BE2C (cell line): ENCODE measurements at places on chromosomes 1 and 21.

DNA sequence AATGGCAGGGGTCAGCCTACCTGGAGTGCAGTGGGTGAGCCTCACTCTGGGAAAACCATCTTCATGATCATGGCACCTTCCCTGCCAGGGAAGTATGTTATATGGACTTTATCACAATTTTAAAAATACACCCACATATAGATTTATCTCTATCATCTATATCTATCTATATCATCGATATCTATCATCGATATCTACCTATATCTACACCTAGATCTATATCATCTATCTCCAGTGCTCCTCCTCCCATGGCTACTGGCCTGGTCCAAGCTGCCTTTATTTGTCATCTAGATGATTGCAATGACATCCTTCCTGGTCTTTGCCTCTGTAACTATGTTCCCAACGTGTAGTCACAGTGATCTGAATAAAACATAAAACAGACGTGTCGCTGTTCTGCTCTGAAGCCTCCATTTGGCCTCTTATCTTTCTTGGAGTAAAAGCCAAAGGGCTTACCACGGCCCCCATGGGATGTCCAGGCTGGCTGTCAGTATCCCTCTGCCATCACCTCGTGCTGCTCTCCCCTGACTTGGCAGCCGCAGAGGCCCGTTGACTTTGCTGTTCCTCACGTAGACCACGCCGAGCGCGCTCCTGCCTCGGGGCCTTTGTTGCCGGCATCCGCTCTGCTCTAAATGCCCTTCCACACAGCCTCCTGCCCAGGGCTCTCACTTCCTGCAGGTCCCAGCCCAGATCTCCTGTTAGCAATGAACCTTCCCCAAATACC, 20.6 kb upstream of the KIF26B start:
- peak; percentile 94 for DNase-seq

DNA sequence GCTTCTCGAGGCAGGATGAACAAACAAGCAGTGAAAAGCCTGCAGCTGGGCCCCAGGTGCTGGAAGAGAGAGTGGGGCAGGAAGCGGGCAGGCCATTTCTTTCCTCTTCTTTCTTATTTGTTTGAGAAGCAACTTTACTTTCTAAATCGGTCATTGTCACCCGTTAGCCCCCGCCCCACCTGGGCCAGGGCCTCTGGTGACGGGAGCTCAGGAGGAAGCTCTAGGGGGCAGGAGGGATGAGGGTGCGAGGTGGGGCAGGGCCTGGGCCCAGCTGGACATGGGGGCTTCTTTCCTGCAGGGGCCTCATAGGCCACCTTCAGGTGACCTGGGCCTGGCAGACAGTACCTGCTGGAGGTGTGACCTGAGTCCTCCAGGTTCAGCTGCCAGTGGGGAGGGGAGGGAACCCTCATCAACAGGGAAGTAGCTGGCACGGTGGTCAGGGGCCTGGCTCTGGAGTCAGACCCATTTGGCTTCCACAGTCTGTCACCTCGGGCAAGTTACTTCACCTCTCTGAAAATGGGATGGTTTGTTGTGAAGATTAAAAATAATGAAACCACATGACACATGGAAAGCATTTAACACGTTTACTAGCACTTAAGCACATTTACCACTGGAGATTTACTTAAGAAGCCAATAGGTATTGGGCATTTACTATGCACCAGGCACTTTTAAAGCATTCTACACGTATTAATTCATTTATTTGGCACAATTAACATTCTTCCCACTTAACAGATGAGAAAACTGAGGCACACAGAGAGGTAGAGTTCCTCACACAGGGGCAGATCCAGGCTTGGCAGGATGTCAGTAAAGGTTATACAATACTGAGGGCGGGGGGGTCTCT, 54.1 kb upstream of the ID3 start:
- DNase-seq, result no peak

DNA sequence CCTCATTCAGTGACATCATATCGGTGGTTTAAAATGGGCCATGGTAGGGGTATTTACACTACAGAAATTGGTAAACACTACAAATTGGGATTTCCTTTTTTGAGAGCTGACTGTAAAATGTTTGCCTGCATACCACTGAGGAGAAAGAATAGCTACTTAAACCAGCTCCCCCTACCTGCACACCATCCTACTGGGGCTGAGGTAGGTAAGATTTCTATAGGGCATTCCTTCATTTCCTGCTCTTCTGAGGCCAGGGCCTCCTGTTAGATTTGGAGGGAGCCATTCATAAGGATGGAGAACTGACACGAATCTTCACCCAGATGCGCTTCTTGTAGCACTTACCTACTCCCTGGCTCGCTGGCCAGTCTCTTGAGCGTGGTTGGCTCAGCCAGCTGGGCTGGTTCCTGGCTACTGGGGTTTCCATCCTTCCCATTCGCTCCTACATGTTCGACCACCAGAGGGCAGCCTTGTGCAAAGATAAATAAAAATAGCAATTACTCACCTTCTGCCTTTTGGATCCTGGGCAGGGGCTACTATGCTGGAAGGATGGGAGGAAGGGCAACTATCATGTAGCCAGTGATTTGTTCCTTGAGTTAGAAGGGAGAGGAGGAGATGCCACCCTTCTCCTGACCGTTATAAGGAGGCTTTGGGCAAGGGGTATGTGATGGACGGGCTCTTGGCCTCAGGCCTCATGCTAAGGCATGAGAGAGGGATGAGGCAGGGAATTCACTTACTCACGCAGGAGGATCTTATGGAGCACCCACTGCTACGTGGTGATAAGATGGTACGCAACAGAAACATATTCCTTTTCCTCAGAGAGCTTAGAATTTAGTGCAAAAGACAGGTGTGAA, 10.7 kb downstream of the OPTC start:
- DNase-seq, result peak; percentile 84

DNA sequence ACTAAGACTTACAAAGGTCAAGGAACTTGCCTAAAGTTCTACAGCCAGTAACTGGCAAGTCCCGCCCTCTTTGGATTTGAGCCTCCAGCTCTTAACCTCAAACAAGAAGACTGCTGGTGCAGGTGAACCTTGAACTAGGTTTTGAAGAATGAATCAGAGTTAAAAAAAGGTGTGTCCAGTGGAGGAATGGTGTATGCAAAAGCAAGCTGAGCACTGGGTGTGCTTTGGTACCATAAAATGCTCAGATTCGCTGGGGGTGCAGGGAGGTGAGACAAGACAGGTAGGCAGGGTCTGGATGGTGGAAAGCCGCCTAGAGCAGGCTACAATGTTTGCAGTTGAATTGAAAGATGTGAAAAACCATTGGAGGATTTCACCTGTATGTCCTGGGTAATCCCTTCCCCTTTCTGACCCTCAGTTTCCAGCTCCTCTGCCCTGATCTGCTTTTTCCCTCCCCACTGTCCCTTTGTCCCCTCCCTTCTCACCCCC, 39.8 kb downstream of the FOXD2 start:
- no peak for DNase-seq

GRCh38 chr1:99279525-99279924, 15.2 kb downstream of the PLPPR4 start:
- DNase-seq, result peak; percentile 89

DNA sequence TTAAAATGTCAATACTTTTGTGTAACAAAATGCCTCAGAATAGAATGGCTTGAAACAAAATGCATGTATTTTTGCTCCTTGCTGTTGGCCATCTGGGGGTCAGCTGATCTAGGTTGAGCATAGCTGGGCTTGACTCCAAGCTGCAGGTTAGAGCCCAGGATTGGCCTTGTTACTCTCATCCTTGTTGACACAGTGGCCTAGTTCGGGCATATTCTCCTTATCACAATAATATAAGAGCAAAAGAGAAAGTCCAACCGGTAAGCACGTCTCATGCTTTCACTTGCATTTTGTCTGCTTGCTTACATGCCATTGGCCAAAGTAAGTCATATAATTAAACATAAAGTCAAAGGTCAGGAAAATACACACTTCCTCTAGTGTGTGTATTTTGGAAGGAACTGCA, 456.2 kb downstream of the KCNT2 start:
- no peak for DNase-seq

GRCh38 chr1:198601936-198602889, 36.6 kb upstream of the PTPRC start:
- no peak for DNase-seq

DNA sequence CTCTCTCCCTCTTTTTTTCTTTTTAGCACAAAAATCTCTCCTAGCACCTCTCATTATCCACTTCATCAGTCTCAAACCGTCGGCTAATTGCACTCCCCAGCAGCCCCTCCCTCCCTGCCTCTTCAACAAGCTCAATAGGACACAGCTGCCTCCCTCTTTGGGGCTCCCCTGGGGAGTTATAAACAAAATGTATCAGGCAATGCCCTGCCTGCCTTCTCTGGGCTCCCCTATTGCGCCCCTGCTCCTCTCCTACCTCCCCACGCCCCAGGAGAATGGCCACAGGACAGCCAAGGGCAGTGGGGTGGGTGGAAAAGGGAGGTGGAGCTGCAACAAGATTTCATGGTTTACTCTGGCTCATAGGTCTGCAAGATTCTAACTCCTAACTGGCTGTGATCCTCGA, 147.1 kb upstream of the GRIK3 start:
- DNase-seq, result no peak

- DNase-seq, result no peak
These were observed 5.1 kb downstream of the LAMB3 start for GRCh38 chr1:209647156-209647555.

- peak; percentile 70 for DNase-seq
These were observed 4.7 kb downstream of the OLFML2B start for GRCh38 chr1:162019006-162019405.

GRCh38 chr1:95728841-95729240, 494.8 kb downstream of the RWDD3 start:
- DNase-seq, result no peak

GRCh38 chr21:32570456-32570855, 14.9 kb downstream of the TCP10L start:
- no peak for DNase-seq

- no peak for DNase-seq
These were observed 3.1 kb downstream of the TFAP2E start for GRCh38 chr1:35576061-35576765.

GRCh38 chr1:185080422-185080821, 35.1 kb downstream of the RNF2 start:
- DNase-seq, result no peak
